Activated T-helper 1 cell treated with Interleukin-2 at 50 U/mL for 16 hours (primary cell): ENCODE measurements at places on chromosomes 3 and 15.

GRCh38 chr3:66265649-66266048 lies 44.8 kb downstream of the SLC25A26 start:
- no peak for DNase-seq

DNA sequence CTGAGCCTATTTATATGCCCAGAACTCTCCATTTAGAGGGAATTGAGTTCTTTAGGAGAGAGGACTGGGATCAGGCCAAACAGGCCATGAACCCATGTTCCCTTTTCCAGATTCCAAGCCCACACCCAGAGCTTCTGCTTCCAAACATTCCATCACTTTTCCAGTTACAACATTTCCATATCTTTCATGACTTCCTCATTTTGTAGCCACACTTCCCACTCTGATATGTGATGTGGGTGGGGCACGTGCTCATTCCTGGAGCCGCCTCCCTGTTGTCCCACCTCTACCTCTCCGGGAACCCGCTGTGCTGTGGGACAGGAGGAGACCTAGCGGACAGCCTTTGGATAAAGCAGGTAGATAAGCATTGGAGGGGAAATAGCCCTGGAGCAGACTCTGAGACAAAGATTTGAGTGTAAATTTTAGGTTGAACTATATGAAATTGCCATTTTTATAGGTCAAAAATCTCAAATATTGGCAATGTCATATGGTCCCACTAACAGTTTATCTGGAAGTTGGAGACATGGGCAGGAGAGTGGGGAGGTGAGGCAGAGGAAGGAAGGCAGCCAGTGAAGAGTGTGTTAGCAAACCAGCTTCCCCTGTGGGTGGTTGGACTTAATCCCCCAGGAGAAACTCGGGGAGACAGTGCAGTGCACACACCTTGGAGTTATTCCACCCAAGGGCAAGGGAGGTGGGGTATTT lies 31.8 kb downstream of the CYP8B1 start:
- DNase-seq, result no peak

DNA sequence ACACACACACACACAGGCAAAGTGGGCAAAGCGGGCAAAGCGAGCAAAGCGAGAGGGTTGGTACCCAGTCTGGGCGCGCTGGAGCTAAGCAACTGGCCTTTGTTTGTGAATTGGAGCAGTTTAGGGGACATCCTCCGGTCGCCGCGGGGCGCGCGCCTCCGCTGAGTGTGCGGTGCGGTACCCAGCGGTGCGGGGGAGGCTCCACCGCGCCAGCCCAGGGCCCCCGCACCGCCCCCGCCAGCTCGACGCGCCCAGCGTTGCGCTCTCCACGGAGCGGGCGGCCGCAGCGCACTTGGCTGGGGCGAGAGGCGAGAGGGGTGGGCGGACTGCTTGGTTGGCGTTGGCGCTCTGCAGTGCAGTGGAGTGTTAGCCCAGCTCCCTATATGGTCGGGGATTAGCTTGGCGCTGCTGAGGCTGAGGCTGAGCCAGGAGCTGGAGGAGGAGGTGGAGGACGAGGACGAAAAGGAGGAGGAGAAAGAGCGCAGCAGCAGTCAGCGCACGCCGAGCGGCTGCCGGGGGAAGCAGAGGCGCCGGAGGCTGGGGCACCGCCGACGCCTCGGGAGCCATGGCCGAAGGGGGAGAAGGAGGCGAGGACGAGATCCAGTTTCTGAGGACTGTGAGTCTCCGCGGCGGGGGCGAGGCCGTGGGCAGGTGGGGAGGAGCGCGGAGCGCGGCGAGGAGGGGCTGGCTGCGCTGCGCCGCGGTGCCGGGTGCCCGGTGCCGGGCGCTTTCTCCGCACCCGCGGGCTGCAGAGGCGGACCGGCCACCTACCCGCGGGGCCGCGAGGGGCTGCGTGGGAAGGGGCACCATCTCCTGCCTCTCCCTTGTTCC lies at the start of gene RYR3:
Gene RYR3, plus strand, starts transcription at position 487 of the 831 bp plus-strand sequence. Its CDS starts 79 bp downstream, at position 566.
- no peak for DNase-seq

- no peak for DNase-seq
Observed at GRCh38 chr3:126984391-126985131, 1.6 kb downstream of the PLXNA1 start.

DNA sequence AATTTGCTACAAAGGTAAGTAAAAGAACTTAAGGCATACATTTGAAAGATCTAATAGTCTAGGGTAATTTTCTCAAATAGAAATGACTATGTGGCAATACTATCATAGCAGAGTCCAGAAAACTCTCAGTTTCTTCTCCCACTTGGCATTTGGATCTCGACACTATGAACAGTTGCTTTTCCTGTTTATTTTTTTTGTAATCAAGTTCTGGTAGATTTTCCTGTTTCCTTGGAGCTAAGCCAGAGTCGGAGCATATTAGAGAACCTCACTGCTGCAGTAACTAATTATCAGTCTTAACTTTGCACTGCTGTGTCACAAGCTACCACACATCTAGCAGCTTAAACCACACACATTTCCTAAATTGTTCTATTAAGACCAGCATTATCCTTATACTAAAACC lies 44.9 kb upstream of the ZNF385D start:
- DNase-seq, result no peak

DNA sequence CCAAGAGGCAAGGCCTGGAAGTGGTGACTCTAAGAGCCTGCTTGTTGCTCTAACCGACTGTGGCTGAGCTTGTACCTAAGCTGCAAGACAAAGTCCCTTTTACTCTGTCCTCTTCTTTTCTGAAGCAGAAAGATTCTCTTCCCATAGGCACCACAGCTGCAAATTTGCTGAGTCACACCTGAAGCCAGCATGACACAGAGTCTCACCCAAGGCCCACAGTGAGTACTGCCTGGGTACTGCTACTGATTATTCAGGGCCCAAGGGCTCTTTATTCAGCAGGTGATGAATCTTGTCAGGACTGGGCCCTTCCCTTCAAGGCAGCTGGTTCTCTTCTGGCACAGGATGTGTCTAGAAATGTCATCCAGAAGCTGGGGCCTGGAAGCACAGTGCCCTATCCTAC lies 18.9 kb upstream of the TIGIT start:
- DNase-seq, result no peak

DNA sequence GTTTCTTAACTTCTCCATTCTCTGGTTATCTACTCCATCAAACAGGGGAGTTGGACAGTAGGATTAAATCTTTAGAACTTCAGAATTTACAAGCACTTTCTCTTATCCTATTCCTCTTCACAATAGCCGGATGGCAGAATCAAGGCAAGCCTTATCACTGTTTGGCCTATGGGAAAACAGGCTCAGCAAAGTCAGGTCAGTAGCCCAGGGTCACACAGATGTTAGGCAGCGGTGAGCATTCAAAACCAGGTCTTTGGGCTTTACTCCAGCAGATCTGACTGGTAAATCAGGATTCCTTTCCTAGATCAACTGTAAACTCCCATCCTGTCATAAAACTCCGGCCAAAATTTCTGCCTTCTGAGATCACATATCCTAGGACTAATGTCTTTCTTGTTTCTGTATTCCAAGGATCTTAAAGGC lies 258.4 kb downstream of the OPA1 start:
- no peak for DNase-seq

GRCh38 chr3:153963012-153963411 lies 158.2 kb upstream of the ARHGEF26 start:
- DNase-seq, result no peak

DNA sequence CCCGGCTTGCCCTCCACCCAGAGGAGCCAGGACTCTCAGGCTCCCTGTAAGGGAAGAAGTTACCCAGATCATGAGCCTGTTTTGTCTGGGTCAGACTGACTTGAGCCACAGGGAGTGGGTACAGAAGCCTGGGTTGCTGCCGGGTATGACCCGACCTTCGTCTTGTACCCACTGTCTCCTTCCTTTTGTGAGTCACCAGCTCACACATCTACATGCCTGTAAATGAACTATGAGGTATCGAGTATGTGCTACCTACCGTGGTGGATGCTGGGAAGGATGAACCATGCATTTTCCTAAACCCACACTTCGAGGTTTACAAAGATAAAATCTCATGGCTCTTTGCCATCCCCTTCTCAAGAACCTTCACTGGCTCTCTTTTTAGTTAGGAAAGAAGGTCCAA lies 56.9 kb downstream of the CACNA1D start:
- DNase-seq, result no peak
